Fibroblast of skin of left biceps (primary cell): ENCODE measurements at places on chromosomes 7 and 10.
A peak's percentile ranks its signal among the peaks of the same experiment; 100 is the strongest.

- DNase-seq = no peak
Measured at GRCh38 chr10:36412942-36413341, 712.5 kb upstream of the ANKRD30A start.

DNA sequence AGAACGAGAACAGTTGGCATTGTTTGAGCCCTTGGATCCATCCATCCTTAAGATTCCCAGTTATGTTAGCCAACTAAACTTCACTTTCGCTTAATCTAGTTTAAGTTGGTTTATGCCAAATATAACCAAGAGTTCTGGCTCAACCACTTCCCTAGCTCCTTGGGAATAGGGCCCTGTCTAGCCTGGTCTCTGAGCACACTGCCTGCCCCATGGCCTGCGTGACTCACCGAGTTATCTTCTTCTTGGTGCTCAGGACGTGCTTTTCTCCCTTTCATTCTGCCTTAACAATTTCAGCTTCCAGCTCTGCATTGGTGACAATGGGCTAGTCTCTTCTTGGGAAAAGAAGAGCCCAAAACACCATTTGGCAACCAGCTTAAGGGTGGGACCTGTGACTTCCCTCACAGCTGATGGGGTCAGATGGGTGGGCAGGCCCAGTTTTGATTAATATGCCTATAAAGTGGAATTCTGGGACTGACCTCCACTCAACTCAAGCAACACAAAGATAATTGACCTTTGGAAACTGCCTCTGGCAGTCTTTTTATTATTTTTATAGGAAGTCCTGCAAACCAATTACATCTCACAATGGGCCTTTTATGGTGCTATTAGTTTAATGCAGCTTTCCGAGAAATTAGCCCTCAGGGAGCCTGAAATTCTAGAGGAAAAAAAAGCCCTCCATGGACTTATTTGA, 126.4 kb downstream of the CFAP58 start:
- DNase-seq = no peak

DNA sequence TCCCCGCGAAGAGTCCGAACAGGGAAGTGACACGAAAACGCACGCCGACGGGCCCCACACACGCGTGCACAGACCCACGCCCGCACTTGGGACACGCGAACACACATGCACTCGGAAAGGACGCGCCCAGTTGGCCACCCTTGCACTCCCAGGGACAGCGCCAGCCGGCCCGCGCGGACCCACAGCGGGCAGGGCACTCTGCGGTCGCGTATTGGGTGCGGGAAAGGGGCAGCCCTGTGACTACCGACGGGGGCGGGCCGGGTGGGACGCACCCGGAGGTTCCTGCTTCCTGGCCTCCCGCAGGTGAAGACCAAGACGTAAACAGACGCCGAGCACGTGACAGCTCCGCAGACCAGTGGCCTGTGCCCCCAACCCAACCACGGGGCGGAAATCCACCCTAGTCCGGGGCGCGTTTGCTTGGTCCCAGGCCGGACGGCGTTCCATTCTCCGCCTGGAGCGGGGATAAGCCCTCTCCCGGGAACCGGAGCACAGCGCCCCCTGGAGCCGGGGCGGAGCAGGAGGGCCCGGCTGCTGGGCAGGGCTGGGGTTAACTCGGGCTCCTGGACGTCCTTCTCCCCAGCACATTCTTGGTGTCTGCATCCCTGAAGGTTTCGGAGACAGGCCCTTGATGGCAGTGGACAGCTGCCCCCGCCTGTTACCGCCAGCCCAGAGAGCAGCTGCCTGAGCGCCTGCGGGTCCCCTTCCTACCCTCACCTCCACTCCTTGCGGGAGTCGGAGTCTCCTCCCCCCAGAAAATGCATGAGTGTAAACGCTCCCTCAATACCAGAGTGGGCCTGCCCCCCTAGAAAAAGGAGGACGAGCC, 2.0 kb upstream of the LZTS2 start:
- DNase-seq = no peak

- DNase-seq = peak; percentile 68
Measured at GRCh38 chr10:110056822-110057221, 49.0 kb downstream of the ADD3 start.

DNA sequence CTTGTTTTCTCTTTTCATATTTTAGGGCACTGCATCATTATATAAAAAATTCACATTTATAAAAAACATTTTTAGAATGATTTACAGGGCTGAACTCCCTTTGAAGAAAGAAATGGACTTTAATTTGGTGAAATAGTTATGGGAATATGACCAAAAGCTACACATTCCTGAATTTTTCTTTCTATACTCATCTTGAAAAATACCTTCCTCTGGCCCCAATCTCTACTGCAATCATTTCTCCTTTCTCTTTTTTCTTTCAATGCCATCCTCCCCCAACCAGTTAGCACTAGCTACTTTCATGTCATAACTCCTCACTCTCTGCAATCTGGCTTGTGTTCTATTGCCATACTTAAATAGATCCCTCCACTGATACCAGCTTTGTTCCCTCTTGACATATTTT, 6.2 kb downstream of the WNT8B start:
- DNase-seq = no peak

- DNase-seq = no peak
Measured at GRCh38 chr10:72081210-72081609, 7.1 kb downstream of the SPOCK2 start.

- no peak for DNase-seq
Measured at GRCh38 chr10:124962421-124962820, 20.5 kb downstream of the ZRANB1 start.

DNA sequence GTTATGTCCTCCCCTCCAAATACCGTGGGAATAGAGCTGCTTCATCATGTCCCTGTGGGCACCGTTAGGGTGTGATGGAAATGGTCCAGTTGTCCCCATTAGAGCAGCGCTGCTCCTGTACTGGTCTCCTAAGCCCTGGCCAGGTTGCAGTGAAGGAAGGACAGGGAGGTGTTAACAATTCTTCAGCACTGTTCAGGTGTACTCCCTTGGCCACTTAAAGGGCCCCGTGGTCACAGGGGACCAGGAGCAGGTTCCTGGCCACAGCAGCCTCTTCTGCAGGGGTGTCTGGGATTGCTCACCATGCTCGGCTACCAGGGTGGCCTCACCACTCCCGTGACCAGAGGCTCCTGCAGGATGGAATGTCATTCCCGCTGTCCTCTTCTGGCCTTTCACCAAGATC, 65.8 kb downstream of the MINDY4 start:
- no peak for DNase-seq

GRCh38 chr10:123451618-123452245, 214.4 kb upstream of the GPR26 start:
- no peak for DNase-seq

DNA sequence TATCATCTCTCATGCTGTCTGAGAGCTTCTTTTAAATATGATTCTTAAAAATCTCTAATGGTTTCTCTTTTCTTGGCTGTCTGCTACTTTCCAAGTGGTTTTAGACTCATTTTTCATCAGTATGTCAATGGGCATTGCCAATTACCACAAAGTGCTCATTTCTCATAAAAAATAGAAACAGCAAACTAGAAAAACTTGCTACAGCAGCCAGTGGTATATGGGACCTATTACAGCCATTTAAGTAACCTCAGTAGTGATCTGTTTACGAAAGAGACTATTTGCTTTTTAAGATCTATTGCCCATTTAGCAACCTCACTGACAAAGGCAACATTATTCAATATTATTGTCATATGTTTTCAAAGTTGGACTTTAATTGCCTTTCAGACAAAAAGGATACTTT, 207.1 kb upstream of the RHOBTB1 start:
- no peak for DNase-seq

GRCh38 chr10:16809074-16809718, 8.0 kb downstream of the RSU1 start:
- no peak for DNase-seq

DNA sequence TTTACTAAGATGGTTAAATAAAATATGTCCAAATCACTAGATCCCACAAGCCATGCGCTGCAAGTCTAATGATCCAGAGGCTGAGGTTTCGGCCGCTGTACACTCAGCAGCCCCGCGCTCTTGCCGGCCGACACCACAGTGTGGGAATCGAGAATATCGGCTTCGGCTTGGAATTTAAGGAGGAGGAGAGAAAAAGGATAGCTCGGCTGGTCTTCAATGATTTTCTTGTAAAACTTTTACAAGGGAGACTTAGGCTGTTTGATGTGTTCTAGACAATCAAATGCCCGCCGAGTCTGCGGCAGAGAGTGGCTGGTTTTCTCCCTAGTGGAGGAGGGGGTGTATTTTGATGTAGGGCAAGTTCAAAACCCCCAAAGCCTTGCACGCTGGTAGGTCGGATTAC, 118.2 kb upstream of the TCF7L2 start:
- no peak for DNase-seq

DNA sequence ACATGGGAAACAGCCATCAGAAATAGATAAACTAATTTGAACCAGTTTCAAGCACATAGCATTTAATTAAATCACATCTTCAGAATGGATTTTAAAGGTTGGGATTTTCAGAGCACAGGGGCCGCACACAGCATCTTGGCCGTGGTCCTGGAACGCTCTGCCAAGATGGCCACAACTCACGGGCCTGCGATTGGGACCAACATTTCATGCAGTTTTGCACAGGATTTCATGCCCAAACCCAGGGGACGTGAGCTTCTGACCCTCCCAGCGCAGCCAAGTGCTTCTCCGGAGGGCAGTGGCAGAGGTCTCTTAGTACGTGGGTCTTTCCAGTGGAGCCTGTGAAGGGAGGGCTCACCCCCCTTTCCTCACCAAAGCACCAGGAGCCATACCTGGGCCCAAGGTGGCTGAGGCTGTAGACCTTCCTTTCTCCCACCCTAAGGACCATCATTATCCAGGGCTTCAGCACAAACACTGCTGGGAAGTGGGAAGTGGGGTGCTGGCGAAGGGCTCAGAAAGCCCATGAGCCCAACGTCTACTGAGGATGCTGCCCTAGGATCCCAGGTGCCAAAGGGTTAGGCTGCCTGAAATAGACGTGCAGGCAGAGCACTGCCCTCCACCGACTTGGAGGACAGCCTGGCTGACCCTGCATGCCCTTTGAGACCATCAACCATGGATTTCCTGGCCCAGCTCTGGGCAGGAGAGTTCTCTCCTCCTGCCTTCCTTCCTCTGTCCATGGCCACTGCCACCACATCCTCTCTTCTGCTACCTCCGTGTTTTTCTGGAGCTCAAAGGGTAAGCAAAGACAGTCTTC, 611.2 kb upstream of the MGMT start:
- DNase-seq = no peak

DNA sequence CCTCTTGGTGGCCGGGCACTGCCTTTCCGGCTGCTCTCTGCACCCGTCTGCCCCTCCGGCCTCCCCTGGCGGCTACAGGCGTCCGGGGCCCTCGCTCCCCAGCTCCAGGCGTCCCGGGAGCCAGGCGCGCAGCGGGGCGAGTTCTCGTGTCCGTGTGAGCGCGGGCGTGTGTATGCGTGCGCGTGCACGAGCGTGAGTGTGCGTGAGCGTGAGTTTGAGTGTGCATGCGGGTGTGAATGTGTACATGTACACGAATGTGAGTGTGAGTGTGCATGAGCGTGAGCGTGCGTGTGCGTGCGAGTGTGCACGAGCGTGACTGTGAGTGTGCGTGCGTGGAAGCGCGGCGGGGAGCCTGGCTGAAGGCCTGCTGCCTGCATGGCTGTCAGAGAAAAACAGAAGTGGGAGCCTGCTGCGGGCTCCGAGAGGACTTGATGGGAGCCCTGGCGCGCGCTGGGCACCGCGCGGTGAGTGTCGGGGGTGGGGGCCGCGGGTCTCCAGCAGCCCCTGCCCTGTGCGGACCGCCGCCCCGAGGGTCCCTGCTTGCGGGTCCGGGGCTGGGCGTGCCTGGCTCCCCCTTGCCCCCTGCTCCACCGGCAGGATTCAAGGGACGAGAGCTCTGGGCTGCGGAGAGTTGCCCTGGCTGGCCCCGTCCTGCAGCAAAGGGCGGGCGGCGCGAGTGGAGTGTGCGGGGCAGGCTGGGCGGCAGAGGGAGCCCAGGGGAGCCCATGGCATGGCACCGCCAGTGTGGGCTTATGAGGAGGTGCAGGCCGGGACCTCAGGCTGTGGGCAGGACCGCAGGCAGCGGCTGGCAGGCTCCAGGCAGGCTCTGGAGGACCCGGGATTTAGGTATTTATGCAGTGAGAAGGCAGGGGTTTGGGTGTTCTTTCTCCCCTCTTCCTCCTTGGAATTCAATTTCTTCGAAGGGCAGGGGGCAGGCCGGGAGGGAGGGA, 75.8 kb upstream of the EN2 start:
- no peak for DNase-seq

DNA sequence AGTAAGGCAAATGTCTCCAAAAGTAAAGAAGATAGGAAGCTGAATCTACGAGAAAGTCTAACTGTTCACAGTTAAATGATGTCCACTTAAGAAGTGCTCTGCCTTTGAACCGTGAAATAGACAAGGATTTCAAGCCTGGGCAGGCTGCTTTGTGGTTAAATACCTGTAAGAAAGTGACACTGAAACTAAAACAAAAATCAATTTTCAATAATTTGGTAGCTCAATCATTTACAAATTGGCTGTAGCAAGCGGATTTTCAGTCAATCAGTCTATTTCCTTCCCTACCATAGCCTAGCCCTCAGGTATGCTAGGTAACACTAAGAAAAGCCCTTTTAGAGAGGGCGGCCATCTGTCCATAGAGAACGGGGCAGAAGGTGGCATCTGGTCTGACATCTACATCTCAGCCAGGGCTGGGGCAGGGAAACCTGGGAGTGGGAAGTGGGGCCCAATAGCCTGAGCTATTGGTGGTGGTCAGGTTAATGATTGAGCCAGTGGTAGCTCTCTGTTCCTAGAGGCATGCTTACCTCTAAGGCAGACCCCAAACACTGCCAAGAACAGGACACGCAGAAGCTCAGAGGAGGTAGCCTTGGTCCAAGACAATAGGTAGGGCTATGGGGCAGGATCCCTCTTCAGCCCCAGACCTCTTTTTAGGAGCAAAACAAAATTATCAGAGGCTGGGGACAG, 223.2 kb downstream of the CCSER2 start:
- no peak for DNase-seq

DNA sequence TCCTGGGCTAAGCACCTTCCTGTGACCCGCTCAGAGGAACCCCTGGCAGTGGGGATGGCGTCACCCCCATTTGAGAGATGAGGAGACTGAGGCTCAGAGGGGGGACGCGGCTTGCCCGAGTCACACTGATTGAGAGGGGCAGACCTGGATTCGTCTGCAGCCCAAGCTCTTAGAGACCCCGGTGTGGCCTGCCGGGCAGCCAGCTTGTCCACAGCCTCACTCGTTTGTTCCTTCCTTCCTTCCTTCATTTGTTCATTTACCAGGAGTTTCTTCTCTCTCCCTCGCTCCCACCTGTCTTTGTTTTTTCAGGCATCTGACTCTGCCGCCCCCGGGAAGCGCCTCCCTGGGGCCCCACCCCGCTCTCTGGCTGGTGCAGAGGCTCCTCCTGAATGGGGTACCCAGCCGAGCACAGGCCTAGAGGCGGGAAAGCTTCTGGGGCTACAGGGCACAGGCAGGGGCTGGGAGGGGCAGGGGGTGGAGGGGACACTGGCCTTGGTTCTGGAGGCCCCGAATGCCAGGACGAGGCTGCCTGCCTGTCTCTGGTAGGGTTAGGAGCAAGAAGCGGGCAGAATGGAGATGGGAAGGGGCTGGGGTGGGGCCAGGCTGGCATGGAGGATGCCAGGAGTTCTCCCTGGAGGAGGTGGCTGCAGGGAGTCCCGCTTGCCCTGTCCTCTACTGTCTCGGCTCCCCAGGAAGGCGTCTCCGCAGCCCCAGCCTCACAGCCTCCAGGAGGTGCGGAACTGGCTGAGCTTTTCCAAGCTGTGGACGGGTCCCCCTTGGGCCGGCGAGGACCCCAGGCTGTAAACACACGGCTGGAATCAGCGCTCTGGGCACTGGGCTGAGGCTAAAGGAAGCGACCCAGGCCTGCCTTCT, 91.6 kb downstream of the UNCX start:
- no peak for DNase-seq

GRCh38 chr10:104437226-104437625, 83.6 kb downstream of the CFAP58 start:
- no peak for DNase-seq
